IPS-NIHi11 (cell line): ENCODE measurements at places on chromosomes 12 and 14.

DNA sequence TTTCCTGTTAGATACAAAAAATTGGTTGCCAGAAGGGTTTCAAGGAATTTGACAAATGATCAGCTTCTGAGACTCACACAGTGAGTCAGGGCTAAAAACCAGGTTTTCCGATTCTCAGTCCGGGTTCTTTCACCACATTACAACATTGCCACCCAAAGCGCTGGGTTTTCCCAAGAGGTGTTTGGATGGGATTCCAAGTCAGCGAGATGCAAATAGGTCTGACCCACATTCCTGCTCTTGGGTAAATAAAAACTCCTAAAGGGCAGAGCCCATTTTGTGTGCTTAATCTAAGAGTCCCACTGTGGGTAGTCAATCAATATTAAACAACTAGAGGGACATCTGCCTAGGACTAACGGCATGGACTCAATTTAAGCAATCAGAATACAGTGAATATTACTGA, 5.4 kb upstream of the RIC8B start:
- peak; percentile 47 for DNase-seq

GRCh38 chr12:124227951-124228711, 66.8 kb upstream of the RFLNA start:
- DNase-seq: no peak

DNA sequence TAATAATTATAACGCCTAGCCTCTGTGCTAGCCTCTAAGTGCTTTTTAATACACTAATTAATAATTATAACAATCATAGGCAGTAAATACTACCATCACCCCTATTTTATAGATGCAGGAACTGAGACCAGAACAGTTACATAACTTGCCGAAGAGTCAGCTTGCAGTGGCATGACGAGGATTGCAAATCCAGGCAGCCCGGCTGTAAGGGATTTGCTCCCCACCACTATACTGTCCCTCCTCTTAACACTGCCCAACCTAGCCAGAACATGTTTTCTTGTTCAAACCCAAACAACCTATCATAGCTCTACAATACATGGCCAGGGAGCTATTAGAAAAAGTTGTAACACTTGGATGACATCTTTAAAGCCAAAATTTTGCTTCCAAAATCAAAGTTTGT, 33.9 kb upstream of the VASH1 start:
- no peak for DNase-seq

DNA sequence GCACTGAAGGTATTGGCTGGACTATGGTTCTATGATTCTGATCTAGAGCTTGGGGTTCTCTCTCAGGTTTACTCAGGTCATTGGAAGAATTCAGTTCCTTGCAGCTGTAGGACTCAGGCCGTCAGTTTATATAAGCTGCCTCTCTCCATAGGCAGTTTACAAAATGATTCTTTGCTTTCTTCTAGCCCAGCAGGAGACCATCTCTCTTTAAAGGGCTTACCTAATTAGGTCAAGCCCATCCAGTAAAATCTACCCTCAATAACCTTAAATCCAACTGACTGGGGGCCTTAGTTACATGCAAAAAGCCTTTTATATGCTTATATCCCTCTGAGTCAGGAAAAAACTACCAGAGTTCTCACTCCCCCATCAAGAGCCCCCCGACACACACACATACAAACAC, 80.5 kb upstream of the GARIN6 start:
- DNase-seq: no peak
